WTC11 (cell line): ENCODE measurements at places on chromosomes 1 and 21. TPM values are rescaled to one million over a fixed set of nuclear protein-coding genes. Genes with fewer than 3 reads are reported as not detected.

FAM151A gene
- 0.11 TPM in 1 of 3 replicates, not detected in the others for total RNA-seq

GPR153 gene
- total RNA-seq: 13.4 to 14.8 TPM (median 14.6 TPM) in 3 replicates

DNAJC6 gene
- total RNA-seq: 6.0 to 9.1 TPM (median 7.6 TPM) in 3 replicates

ARID4B gene
- total RNA-seq: 30.2 to 35.7 TPM (median 32.8 TPM) in 3 replicates

GREM2 gene
- total RNA-seq: 0.07 to 0.17 TPM (median 0.11 TPM) in 3 replicates

C1orf159 gene
- total RNA-seq: 13.9 to 17.8 TPM (median 14.0 TPM) in 3 replicates

CBR3 gene
- total RNA-seq: 4.2 to 12.9 TPM (median 5.2 TPM) in 3 replicates

TMEM82 gene
- 0.48 to 1.4 TPM (median 0.94 TPM) in 3 replicates for total RNA-seq

PPFIA4 gene
- total RNA-seq: 21.1 to 24.9 TPM (median 22.7 TPM) in 3 replicates

PLEKHA6 gene
- total RNA-seq: 9.2 to 11.6 TPM (median 11.0 TPM) in 3 replicates

ENSA gene
- total RNA-seq: 219 to 254 TPM (median 224 TPM) in 3 replicates

PEAR1 gene
- 0.89 to 1.6 TPM (median 1.0 TPM) in 3 replicates for total RNA-seq

GPR52 gene
- 0.22 to 0.41 TPM (median 0.39 TPM) in 3 replicates for total RNA-seq

SWT1 gene
- total RNA-seq: 5.4 to 5.8 TPM (median 5.5 TPM) in 3 replicates

EPHX1 gene
- 60.9 to 66.2 TPM (median 64.4 TPM) in 3 replicates for total RNA-seq

RASAL2 gene
- 25.7 to 29.5 TPM (median 27.5 TPM) in 3 replicates for total RNA-seq

SLAMF9 gene
- total RNA-seq: not detected in 3 replicates

ARPC5 gene
- total RNA-seq: 51.7 to 60.9 TPM (median 56.8 TPM) in 3 replicates

TXNIP gene
- total RNA-seq: 56.7 to 76.8 TPM (median 73.8 TPM) in 3 replicates

SPATA17 gene
- 0.34 to 1.3 TPM (median 0.46 TPM) in 3 replicates for total RNA-seq

CFAP298 gene
- 80.3 to 98.1 TPM (median 85.1 TPM) in 3 replicates for total RNA-seq

ERMAP gene
- 2.6 to 4.2 TPM (median 3.1 TPM) in 3 replicates for total RNA-seq

TPTE gene
- not detected in 3 replicates for total RNA-seq

COL24A1 gene
- total RNA-seq: 0.92 to 1.1 TPM (median 1.0 TPM) in 3 replicates

OLIG1 gene
- 2.1 to 2.4 TPM (median 2.2 TPM) in 3 replicates for total RNA-seq

TAS1R1 gene
- total RNA-seq: 0.11 to 0.16 TPM in 2 of 3 replicates, not detected in the other

DISP3 gene
- 5.9 to 6.1 TPM (median 6.0 TPM) in 3 replicates for total RNA-seq

MFSD2A gene
- total RNA-seq: 11.5 to 14.0 TPM (median 12.9 TPM) in 3 replicates
